ENCODE measurements at places on chromosomes 4 and X.

GRCh38 chrX:373641-374471 lies 12.9 kb downstream of the PPP2R3B start:
- DNase-seq, result no peak

GRCh38 chr4:47383829-47384427 lies 79.6 kb downstream of the COMMD8 start:
- no peak for DNase-seq

- no peak for DNase-seq
Observed at GRCh38 chrX:94751611-94752010, 1077.6 kb downstream of the FAM133A start.

DNA sequence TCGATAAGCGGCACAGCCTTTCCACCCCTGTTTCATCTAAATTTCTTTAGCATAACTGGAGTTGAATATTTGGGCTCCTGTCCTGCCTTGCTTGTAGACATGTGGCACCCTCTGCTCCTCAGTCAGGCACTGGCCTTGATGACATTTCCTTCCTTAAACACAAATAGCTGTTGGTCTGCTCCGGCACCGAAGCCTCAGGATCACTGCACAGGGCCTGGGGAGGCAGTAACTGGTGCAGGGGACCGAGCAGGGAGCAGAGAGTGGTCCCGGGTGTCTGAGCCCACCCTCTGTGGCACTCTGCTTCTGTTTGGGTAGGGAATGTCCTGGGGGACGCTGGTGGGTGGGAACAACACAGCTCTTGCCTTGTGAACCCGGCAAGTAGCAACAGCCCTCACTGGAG lies 13.6 kb downstream of the RGS12 start:
- DNase-seq, result no peak

DNA sequence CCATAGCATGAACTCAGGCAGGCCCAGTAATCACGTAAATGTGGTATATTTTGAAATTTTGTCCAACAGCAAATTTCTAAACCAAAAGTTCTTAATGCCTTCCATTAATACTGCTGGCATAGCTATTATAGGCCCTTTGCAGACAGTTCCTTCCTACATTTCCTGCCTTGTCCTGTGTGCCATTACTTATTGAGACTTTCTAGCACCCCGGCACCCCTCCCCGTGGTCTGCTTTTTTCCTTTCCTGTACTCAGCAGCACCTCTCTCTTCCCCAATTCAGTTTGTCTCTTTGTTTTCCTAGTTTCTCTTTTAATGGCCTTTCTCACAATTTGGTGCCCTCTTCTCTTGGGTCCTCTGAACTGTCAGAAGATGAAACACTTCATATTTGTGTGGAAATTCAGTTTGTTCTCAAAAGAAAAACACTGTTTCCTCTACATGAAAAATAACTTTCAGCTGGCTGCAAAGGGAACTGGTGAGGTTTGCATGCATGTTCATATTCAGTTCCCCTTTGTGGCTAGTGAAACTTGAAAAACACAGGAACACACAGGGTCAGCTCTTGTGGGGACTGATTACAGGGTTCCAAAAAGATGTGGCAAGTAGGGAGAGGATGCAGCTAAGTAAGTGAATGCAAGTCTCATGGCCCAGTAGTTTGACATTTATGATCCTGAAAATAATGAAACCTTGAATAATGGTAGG lies 17.1 kb downstream of the GPR34 start:
- no peak for DNase-seq

GRCh38 chr4:153335665-153336064 lies 8.8 kb upstream of the MND1 start:
- DNase-seq, result no peak
